ENCODE measurements at places on chromosomes 7 and 10. TPM values are rescaled to one million over a fixed set of nuclear protein-coding genes. Genes with fewer than 3 reads are reported as not detected.

The DKK1 gene
- total RNA-seq: 101 TPM

The SLC26A3 gene
- total RNA-seq: not detected

The RADIL gene
- total RNA-seq: 1.8 TPM

The ZNF3 gene
- 41.1 TPM for total RNA-seq

The HOXA4 gene
- not detected for total RNA-seq

The CFAP70 gene
- 0.44 TPM for total RNA-seq

The GRID2IP gene
- not detected for total RNA-seq

The CHAT gene
- total RNA-seq: not detected

The FAM149B1 gene
- total RNA-seq: 16.3 TPM

Measured in placental pericyte (primary cell).